ENCODE measurements at places on chromosomes 13 and 19. TPM values are rescaled to one million over a fixed set of nuclear protein-coding genes. Genes with fewer than 3 reads are reported as not detected.

DNA sequence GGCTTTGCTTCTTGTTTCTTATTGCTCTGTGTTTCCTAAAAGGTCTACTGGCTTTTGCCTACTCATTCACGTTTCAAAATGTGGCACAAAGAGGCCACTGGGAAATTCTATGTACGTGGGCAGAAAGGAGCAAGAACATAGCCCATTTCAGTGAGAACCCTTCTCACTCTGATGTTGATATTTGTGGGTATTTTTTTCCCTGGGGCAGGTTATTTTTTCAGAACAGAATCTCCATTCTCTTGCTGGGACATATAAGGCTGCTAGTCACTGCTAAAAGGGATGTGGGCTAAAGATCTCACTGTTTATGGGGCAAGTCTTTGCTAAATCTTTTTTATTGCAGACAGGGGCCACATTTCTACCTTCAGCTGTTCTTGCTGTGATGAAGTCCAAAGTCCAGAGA, 27.1 kb downstream of the EDNRB start:
- peaks cover 3% of the 10 kb centered on the region for H3K36me3 ChIP-seq
- H3K27me3 ChIP-seq, result no peaks in the 10 kb centered on the region
- peaks cover 39% of the 10 kb centered on the region for H3K4me1 ChIP-seq
- no peak for DNase-seq
- peak overlapping the region; percentile 46 for H3K27ac ChIP-seq

DNA sequence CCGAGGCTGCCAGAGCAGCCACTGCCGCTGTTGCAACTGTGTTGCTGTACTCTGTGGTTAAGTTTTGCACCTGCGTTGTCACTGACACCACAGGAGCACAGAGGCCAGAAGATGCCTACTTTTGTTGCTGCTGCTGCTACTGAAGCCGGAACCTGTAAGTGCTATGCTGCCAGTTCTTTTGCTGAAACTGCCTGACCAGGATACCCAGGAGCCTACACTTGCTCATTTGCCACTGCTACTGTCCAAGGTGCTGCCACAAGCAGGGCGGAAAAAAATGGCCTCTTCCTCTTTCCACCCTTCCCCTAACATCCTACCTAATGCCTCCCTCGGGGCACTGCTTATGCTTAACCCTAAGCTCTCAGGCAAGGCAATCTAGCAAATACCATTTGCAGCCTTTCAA, 29.0 kb upstream of the NBEA start:
- no peak overlapping the region for H3K27ac ChIP-seq
- no peak overlapping the region for H3K4me3 ChIP-seq
- H3K4me1 ChIP-seq, result peaks cover 5% of the 10 kb centered on the region
- H3K36me3 ChIP-seq, result no peaks in the 10 kb centered on the region
- DNase-seq, result no peak
- peaks cover 2% of the 10 kb centered on the region for H3K27me3 ChIP-seq

DNA sequence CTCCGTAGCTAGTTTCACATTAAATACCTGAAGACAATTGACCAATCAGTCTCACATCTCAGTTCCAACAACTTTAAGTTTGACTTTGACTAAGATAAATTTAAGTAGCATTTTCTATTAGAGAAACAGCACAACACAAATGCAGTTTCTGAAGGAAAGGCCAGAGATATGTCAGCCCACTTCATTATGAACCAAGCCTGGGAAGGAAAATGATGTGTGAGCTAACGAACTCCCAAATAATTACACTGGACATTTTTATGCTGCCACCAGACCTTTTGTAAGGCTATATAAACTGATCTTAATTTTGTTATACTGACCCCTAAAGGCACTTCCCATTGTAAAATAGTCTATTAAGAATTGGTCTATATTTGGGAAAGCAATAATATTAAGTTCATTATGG, 57.9 kb upstream of the DACH1 start:
- H3K36me3 ChIP-seq, result no peaks in the 10 kb centered on the region
- DNase-seq, result no peak
- H3K4me3 ChIP-seq, result no peak overlapping the region
- peaks cover 6% of the 10 kb centered on the region for H3K4me1 ChIP-seq

GRCh38 chr13:77372275-77372674, 45.4 kb upstream of the MYCBP2 start:
- H3K4me3 ChIP-seq, result no peak overlapping the region
- peaks cover 7% of the 10 kb centered on the region for H3K4me1 ChIP-seq
- H3K27ac ChIP-seq, result no peak overlapping the region
- peaks cover 4% of the 10 kb centered on the region for H3K36me3 ChIP-seq

- H3K27ac ChIP-seq, result no peak overlapping the region
- H3K4me1 ChIP-seq, result no peaks in the 10 kb centered on the region
- peaks cover 85% of the 10 kb centered on the region for H3K27me3 ChIP-seq
Measured at GRCh38 chr19:1748115-1748872, 5.0 kb upstream of the ONECUT3 start.

GRCh38 chr13:91133941-91134802, 213.3 kb upstream of the MIR17HG start:
- H3K27ac ChIP-seq, result no peak overlapping the region
- no peaks in the 10 kb centered on the region for H3K27me3 ChIP-seq
- H3K4me3 ChIP-seq, result no peak overlapping the region
- H3K36me3 ChIP-seq, result peaks cover 4% of the 10 kb centered on the region

DNA sequence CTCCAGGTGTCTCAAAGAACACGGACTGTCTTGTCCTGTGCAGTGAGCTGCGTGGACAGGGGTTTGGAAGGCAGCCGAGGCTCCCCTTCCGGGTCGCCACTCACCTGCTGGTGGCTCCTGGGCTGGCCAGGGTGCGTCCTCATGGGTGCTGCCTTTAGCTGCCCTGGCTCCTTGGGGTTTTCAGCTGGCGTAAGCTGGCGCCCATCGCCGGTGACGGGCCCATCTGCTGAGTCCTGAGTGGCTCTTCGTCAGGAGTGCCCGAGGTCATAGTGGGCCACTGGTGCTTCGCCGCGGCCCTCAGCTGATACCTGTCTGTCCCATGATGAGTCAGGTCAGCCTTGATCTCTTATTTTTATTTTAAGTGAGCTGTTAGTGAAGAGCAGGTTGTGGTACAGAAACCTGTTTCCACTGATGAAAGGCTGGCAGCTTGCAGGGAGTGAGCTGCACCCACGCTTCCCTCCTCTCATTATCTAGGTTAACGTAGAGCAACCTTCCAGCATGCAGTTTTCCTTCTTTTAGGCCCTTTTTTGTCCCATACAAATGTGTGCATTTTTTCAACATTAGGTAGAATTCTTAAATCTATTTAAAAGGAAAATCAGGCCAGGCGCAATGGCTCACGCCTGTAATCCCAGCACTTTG, 18.4 kb downstream of the EPN1 start:
- no peak for DNase-seq
- no peak overlapping the region for H3K4me3 ChIP-seq
- H3K27me3 ChIP-seq, result no peaks in the 10 kb centered on the region

DNA sequence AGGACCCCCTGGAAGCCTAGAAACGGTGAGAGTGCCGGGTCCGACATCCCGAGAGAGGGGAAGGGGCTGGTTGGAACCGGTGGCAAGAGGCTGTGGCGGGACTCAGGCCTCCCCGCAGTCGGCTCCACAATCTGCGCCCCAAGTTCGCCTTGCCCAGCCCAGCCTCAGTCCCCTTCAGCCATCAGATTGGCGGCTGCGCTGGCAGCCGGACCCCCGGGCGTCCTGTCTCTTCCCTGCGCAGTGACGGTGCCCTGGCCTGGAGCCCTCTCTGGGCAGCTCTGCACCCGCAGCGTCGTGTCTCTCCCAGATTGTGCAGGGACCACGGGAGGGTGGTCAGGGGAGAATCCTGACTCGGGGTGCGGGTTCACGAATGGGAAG, 315 bp downstream of the ZNF492 start:
- H3K27me3 ChIP-seq, result no peaks in the 10 kb centered on the region
- no peaks in the 10 kb centered on the region for H3K4me1 ChIP-seq
- H3K27ac ChIP-seq, result no peak overlapping the region
- H3K36me3 ChIP-seq, result no peaks in the 10 kb centered on the region

GRCh38 chr19:13363954-13364353, 142.3 kb downstream of the CACNA1A start:
- H3K27me3 ChIP-seq, result peaks cover 22% of the 10 kb centered on the region
- H3K36me3 ChIP-seq, result no peaks in the 10 kb centered on the region
- H3K4me3 ChIP-seq, result no peak overlapping the region
- DNase-seq, result no peak
- H3K4me1 ChIP-seq, result no peaks in the 10 kb centered on the region
- no peak overlapping the region for H3K27ac ChIP-seq

GRCh38 chr19:58355908-58356765, 2.8 kb upstream of the A1BG start:
- H3K4me1 ChIP-seq, result peaks cover 5% of the 10 kb centered on the region
- no peaks in the 10 kb centered on the region for H3K36me3 ChIP-seq
- no peak overlapping the region for H3K27ac ChIP-seq
- no peak for DNase-seq

DNA sequence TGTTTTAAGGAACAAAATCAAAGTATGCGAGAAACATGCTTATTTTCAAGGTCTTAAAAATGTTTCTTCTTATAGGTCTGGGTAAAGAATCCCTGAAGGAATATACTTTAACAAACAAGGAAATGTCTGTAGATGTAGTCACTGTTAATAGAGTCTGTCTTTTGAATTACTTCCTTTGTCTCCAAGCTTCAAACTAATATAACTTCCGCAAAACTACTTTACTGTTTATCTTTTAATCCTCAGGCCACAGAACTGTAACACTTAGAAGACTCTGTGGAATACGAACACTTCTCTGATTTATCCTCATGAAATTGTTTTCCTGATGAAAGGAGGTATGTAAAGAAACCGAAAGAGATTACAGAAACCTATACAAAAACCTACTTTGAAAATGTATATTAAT, 316.0 kb downstream of the PCDH9 start:
- H3K4me3 ChIP-seq, result peak overlapping the region; percentile 5
- H3K27ac ChIP-seq, result peak overlapping the region; percentile 91
- no peaks in the 10 kb centered on the region for H3K27me3 ChIP-seq
- no peak for DNase-seq
- H3K4me1 ChIP-seq, result peaks cover 28% of the 10 kb centered on the region
- H3K36me3 ChIP-seq, result peaks cover 5% of the 10 kb centered on the region

DNA sequence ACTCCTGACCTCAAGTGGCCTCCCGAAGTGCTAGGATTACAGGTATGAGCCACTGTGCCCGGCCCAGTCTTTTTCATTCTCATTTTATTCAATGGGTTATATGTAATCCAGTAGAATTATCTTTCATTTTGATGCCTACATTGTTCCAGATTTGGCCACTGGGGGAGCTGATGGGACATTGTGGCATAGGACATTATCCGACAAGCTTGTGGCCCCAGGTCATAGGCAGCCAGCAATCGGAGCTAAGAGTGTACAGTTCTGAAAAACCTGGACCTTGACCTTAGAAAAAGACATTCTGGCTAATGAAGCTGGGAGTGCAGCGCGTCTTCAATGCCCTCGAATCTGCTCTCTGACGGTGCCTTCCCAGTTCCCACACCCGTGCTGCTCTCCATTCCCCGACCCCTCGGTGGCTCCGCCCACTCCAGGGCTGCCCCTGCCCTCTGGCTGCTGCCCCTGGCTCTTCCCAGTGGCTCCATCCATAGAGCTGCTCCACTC, 108.7 kb downstream of the TEX29 start:
- H3K27ac ChIP-seq, result no peak overlapping the region
- peak; percentile 67 for DNase-seq
- no peaks in the 10 kb centered on the region for H3K36me3 ChIP-seq
- H3K27me3 ChIP-seq, result peaks cover 26% of the 10 kb centered on the region

DNA sequence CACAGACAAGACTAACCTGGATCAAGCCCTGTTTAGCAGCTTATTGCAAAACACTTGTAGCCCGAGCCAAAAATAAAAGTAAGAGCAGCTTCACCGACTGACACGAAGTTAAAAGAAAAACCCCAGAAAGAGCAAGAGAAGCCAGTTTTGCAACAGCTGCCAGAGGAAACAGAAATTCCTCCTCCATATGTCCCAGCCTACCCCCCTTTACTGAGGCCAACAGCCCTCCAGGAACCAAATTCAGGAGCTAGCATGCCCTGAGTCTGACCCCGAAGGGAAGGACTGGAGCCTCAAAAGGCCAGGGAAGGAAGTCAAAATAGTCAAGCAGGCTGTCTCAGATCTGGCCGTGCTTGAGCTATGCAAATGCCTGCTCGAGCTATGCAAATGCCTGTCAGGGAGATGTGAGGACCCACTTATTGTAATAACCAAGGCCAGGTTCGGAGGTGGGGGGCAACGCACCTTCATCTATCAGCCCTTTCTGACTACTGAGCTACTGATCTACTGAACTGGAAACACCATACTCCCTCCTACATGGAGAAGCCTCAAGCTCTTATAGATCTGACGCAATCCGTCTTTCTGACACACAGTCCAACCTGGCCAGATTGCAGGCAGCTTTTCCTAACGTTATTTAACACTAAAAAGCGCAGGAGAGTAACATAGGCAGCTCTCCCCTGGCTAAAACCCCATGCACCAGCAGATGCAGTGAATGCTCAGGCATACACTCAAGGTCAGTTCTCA, 6.7 kb downstream of the SIGLEC11 start:
- peaks cover 3% of the 10 kb centered on the region for H3K27me3 ChIP-seq
- DNase-seq, result no peak
- no peaks in the 10 kb centered on the region for H3K36me3 ChIP-seq

DNA sequence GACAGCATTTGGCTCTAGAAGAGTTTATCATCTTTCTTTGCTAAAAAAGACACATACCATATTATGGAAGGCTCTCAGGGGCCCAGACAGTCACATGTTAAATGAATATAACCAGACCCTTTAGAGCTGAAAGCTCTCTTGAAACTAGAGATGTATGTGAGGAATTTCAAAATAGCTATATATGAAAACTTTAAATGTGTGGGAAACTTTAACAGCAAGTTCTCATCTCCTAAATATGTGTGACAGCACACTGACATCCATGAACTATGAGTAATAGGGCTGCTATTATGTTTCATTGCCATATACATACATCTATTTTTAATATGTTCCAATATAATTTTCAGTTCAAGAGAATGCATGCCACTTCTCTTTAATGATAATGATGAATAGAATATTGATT, 509.5 kb downstream of the GPC6 start:
- H3K4me1 ChIP-seq, result no peaks in the 10 kb centered on the region
- H3K27me3 ChIP-seq, result no peaks in the 10 kb centered on the region
- H3K27ac ChIP-seq, result no peak overlapping the region
- DNase-seq, result no peak
- H3K4me3 ChIP-seq, result no peak overlapping the region

DNA sequence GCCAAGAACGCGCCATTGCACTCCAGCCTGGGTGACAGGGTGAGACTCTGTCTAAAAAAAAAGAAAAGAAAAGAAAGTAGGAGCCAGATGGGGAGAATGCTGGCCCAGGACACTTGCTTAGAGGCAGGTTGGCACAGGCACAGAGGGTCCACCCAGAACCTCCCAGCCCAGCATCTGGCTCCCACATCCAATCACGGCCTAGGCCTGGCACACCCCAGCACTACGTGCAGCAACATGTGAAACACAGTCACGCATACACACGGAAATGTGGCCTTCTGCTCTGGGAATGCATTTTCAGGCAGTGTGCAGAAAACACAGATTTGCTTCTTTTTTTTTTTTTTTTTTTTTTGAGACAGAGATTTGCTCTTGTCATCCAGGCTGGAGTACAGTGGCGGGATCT, 20.9 kb upstream of the FOSB start:
- no peaks in the 10 kb centered on the region for H3K36me3 ChIP-seq
- H3K27ac ChIP-seq, result no peak overlapping the region
- H3K4me1 ChIP-seq, result peaks cover 60% of the 10 kb centered on the region

ERICH6B gene
- not detected for total RNA-seq

RASA3 gene
- total RNA-seq, result 29.5 TPM

TEX26 gene
- not detected for total RNA-seq

PSG6 gene
- total RNA-seq, result not detected

NFIC gene
- total RNA-seq, result 4.1 TPM

Data from neural crest cell (in vitro differentiated cells).